ENCODE measurements at places on chromosomes 12 and 14.

DNA sequence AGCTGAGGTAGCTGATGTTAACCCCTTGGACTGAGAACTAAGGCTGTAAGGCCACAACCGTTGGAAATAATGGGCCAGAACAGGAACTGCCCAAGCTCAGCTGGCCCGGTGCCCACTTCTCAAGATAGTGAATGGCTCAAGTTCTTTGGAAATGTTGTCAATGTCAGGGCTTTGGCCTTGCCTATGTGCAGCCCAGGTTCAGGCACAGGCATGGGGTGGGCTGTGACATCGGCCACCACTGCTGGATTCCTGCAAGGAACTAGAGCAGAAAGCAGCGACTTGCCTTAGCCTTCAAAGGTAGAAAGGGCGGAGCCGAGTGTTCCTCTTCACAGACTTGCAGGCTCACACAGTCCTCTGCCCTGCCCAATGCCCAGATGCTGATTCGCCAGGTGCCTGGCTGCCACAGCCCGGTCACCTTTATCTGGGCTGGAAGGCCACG lies 291.2 kb downstream of the ZFP36L1 start:
- DNase-seq, result no peak

DNA sequence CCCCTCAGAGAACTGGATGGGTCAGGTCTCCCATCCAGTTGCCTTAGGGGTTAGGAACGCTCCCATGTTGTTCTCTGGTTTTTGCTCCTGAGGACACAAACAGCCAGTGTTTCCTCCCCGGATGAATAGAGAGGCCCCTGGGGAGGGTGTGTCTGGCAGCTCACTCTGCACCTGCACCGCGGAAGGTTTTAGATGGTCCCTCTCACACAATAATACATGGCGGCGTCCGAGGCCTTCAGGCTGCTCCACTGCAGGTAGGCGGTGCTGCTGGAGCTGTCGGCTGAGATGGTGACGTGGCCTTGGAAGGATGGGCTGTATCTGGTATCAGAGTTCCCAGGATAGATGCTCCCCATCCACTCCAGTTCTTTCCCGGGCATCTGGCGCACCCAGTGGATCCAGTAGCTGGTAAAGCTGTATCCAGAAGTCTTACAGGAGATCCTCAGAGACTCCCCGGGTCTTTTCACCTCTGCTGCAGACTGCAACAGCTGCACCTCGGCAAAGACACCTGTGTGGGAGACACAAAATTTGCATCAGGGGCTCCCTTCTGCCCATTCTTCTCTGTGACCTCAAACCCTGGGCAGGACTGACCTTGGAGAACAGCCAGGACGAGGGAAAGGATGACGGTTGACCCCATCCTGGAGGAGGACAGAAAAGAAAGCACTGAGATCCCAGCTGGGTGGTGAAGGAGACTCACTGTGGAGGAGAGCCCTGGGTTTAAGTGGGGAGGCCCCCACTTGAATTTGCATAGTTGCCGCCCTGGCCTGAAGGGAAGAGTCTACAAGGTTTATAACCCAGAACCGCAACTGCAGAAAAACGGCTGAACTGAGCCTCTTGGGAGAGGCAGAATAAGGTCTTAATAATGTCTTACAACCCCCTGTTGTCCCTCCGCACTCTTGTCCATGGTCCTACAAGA lies 1324.8 kb downstream of the TMEM121 start:
- no peak for DNase-seq

DNA sequence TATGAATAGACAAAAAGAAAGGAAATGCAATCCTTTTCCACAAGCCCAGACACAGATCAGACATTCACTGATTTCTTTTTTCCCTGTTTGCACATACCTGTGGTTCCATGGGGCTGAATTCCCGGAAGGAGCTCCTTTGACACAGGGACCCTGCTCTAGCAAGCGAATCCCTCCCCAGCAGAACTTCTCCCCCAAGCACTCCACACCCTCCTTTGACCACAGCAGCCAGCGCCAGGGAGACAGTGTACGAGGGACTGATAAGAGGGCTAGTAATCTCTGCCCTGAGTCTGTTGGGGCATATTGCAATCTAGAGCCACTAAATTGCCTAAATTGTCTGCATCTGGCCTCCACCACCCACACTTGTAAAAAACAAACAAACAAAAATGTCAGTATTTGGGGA lies 83.4 kb upstream of the NTF3 start:
- DNase-seq, result no peak

GRCh38 chr12:117603316-117604113 lies 242.1 kb upstream of the NOS1 start:
- DNase-seq, result no peak

DNA sequence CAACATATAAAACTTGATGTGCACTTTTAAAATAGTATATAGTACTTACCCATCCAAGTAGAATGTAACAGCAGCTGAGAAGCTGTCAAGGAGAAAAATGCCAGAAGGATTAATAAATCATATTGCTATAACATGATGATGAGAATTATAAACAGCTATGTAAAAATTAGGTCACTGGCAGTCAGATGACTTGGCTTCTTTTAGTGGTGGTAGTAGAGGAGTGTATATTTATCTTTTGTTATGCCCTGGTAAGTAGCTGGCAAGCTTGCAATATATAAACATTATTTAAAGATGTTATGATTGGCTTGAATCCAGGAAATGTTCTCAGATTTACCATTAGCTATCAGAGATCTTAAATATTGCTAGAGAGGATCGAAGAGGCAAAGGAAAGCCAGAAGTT lies 471.0 kb upstream of the MGAT4C start:
- DNase-seq, result no peak

- DNase-seq, result no peak
Observed at GRCh38 chr14:68448252-68448902, 344.5 kb downstream of the ZFP36L1 start.
